ENCODE measurements at places on chromosomes 12 and 14. TPM values are rescaled to one million over a fixed set of nuclear protein-coding genes. Genes with fewer than 3 reads are reported as not detected.

- H3K4me1 ChIP-seq, result peaks cover 5% of the 10 kb centered on the region
- no peaks in the 10 kb centered on the region for H3K27me3 ChIP-seq
- H3K36me3 ChIP-seq, result peaks cover 13% of the 10 kb centered on the region
- H3K4me3 ChIP-seq, result no peak overlapping the region
Observed at GRCh38 chr12:78183824-78184223, 353.1 kb downstream of the NAV3 start.

- DNase-seq, result no peak
- no peak overlapping the region for H3K27ac ChIP-seq
- H3K36me3 ChIP-seq, result no peaks in the 10 kb centered on the region
- H3K27me3 ChIP-seq, result no peaks in the 10 kb centered on the region
Observed at GRCh38 chr12:90546511-90546910, 408.5 kb downstream of the CCER1 start.

- H3K36me3 ChIP-seq, result no peaks in the 10 kb centered on the region
- H3K4me3 ChIP-seq, result no peak overlapping the region
- peak overlapping the region; percentile 94 for H3K27ac ChIP-seq
- no peaks in the 10 kb centered on the region for H3K27me3 ChIP-seq
Observed at GRCh38 chr12:27899151-27899661, 73.3 kb downstream of the PTHLH start.

DNA sequence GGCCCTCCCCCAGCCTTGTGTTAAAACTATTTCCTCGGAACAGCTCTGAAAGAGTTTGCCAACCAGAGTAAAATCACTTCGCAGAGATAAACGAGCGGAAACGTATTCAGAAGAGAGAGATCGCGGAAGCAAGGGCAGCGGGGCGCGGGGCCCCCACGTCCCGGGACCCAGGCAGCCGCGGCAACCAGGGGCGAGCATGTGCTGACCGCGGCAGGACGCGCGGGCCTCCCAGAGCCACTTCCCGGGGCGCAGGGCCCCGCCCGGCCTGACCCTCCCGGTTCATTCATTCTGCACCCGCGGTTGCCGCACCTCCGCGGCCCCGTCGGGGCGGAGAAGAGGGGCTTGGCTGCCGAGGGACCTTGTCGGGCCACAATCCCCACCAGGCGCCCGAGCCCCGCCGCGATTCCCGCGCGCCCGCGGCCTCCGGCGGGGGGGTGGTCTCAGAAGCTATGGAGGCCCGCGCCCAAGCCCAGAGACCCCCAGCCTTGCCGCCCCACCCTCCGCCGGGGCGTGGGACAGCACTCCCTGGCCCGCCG lies 598 bp downstream of the UBE2N start:
- no peak for DNase-seq
- peak overlapping the region; percentile 90 for H3K4me3 ChIP-seq
- no peaks in the 10 kb centered on the region for H3K36me3 ChIP-seq
- H3K27me3 ChIP-seq, result no peaks in the 10 kb centered on the region
- H3K4me1 ChIP-seq, result peaks cover 52% of the 10 kb centered on the region

BIN2 gene
- total RNA-seq, result not detected

TMEM121 gene
- 6.0 TPM for total RNA-seq

SYT10 gene
- total RNA-seq, result not detected

KRT72 gene
- not detected for total RNA-seq

IGF1 gene
- total RNA-seq, result 0.64 TPM

CCDC88C gene
- 3.6 TPM for total RNA-seq

Measured in chondrocyte (in vitro differentiated cells).